ENCODE measurements at places on chromosomes 1 and 21.
A peak's percentile ranks its signal among the peaks of the same experiment; 100 is the strongest.

GRCh38 chr21:44537930-44538911, 1.8 kb downstream of the KRTAP10-1 start:
- no peak for DNase-seq

DNA sequence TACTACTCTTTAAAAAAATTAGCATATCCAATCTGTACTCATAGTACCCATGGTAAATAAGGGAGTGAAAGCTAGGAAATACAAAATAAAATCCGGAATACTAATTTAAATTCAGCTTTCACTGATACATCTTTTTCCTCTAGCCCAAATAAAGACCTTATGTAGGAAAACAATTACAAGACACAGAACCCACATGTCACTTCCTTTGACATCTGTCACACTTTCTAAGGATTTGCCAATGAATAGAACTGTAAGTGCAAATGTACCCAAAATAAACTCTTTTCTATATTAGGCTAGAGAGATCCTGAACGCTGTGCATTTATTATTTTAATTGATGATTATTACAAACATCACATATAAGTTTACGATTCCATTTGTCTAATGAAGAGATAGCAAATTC, 393.0 kb downstream of the LRRIQ3 start:
- DNase-seq, result no peak

DNA sequence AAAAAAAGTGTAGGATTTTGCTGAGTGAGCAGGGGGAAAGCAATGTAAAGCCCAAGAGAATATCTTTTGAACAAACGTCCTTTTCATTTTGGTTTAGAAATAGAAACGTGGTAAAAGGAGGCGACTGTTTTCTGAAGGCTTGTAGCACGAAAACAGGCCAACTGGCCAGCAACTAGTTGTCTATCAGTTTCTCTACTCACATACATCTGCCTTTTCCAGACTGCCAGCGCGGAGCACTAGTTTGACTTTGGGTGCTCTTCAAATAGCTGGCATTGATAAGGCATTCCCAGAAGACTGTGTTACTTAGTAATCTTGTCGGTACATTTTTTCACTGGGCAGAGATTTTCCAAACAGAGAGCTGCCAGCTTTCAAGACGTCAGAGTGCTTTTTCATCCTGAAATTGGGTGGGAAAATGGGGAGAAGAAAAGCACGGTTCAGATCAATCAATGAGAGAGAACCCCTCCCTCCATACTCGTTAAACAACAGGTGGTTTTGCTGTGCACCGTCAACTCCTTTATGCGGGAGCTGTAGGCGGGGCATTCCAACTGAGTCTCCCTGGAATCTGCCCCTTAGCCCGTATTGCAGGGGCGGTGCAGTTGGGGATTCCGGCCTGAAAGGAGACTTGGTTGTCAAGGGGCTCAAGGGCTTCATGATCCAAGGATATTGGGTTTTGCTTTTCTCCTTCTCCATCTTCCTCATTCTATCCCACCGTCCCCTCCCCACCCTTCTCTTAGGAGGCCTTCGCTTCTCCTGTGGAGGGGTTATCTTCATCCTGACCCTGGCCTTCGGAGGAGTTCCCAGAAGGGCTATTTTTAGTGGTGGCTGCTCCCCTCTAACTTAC, 884 bp upstream of the LRRC8C start:
- DNase-seq, result no peak

- no peak for DNase-seq
Observed at GRCh38 chr1:1567891-1568291, 6.8 kb downstream of the SSU72 start.

DNA sequence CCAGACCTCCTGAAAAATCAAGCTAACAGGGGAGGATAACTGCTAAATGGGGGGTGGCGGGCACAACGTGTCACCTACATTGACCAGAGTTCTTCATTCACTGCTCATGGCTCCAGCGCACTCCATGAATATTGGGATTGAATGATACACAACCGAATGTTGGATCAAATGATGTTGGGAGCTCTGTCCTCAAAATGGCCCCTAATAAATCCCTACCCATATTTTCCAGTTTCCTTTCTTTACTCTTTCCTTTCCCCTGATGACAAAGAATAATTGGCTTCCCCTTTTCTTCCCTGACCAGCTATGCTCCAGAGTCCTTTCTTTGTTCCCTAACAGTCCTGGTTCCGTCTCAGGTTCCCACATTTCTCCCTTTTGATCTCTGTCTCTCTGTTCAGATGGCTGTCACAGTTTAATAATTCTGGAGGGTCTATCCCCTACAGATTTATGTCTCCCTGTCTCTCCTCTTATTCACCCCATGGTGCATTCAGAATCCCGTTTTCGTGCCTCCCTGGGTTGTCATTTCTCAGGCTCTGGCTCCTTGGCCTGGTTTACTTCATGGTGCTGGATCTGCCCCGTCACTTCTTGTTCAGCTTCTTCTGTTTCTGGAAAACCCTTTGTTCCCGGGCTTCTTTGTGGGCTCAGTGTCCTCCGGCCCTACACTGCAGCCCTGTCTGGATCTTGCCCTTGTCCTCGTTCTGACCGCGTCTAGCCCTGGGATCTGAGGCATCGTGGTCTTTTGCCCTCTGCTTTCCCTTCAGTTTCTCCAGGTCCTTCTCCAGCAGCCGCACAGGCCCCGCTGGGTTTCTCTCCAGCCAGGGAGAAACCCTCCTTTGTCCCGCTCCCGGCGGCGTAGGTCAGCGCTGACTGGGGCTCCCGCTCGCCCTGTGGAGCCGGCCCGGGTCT, 78.3 kb downstream of the NDUFS5 start:
- DNase-seq, result peak; percentile 48

- DNase-seq, result no peak
Observed at GRCh38 chr1:61743716-61744580, 1.7 kb downstream of the PATJ start.

- DNase-seq, result peak; percentile 65
Observed at GRCh38 chr1:26529655-26530409, at the start of gene RPS6KA1. Gene RPS6KA1 (plus strand): TSS chr1:26529761. CDS start chr1:26529921, 160 bp downstream.

DNA sequence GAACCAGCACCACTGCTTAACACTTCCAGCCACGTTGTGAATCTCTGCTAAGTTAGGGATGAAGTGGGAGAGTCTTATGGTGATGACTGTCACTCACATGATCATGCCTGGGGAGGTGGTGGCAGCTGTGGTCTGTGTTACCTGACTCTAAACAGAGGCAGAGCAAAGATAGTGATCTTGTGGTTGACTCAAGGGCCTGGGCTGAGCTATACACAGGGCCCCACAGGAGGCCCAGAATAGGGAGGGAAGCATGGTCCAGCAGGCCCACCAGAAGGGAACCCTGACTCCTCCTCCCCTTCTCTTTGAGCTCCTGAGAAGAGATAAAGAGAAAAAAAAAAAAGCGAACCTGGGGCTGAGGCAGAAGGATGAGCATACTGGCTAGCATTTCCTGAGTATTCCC, 55.0 kb downstream of the PLXNA2 start:
- DNase-seq, result no peak

- no peak for DNase-seq
Observed at GRCh38 chr1:201591981-201592380, 53.1 kb downstream of the NAV1 start.

DNA sequence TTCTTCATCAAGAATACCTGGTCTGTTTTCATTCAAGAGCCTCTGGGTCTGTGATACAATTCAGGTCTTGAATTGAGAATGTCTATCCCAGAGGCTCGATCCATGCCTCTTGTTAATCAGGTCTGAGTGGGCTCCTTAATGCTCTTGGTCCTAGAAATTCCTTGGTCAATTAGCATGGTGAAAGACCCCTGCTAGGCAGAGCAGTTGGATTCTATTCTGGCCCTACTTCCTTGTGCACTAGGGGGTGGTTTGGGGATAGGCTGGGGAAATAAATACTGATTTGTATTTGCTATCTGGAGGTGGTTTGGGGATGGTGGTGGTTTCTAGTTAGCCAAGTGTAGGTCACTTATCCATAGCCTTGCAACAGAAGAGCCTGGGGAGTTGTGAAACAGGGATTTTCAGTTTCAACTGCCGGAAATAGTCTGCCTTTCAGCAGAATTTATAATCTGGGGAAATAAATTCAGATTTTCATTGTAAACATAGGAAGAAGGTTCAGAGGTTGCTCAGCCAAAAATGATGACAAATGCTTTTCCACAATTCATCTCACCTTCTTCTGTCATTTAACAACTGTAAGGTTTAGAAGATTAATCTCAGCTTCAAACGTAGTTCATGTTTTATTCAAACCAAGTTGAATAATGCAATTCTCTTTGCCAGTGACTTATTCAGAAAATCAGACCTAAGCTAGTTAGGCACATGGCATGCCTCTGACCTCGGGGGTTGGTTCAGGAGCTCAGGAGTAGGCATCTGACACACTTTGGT, 22.2 kb upstream of the SCAF4 start:
- no peak for DNase-seq

- no peak for DNase-seq
Observed at GRCh38 chr1:33745942-33746341, 117.9 kb upstream of the HMGB4 start.

GRCh38 chr1:112536561-112536960, 27.8 kb downstream of the WNT2B start:
- no peak for DNase-seq

DNA sequence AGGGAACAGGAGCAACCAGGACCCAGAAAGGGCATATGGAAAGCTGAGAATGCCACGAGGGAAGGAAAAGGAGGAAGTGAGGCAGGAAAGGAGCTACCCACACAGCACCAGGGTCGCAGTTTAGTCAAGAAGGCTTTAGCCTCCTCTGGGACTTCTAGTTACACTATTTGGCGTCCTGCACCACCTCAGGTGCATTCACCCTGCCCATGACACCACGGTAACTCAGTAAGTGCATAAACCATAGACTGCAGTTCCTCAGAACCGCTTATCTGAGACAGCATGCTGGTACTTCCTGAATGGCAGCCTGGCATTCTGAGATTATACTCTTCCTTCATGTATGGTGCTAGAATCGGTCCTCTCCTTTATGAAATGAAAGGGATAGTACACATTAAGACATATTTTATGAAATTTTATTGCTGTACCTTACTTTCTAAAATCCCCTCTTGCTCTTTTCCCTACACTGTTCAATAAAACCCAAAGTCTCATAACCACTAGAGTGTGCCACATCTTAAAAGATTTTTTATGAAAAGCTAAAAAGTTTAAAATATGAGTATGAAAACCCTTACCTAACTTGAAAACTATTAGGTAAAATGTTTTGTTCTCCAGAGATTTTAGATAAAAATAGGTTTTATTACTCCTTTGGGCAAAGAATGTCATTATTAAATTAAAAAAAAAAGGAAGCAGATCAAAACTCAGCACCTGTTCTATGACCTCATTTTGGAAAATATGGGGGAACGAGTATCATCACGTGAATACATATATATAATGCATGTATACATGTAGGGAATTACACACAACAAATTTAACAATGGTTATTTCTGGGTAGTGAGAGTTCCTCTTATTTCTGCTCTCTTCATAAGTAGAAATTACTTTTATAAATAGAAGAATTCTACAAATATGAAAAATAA, 67.3 kb downstream of the VAV3 start:
- DNase-seq, result no peak

- no peak for DNase-seq
Observed at GRCh38 chr1:45913183-45913683, 109.8 kb downstream of the MAST2 start.

DNA sequence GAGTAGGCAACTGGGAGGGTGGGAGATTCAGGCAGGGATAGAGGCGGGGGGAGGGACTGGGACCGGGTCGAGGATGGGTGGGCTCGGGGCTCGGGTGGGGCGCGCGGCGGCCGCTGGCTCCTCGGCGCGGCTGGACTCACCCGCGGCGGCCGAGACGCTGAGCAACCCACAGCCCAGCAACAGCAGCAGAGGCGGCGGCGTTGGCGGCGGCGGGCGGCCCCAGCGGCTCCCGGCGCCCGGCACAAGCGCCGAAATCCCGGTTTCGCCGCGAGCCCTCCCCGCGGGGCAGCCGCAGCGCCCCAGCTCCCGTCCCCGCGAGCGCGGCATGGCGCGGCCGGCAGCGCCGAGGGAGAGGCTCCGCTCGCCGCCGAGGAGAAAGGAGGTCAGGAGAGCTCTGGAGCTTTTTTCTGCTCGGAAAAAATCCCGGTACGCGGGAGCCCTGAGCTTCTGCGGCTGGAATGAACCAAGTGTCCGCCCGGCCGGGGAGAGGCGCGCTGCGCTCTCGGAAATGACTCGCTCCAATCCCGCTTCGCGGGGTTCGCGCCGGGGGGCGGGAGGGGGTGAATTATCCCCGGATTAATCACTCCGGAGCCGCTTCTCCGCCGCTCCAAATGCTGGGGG, at the start of gene CSMD2:
Gene CSMD2, minus strand, starts transcription at position 460 of the 621 bp plus-strand sequence. Its CDS starts 133 bp downstream, at position 327.
- DNase-seq, result peak; percentile 81

GRCh38 chr1:110123224-110123623, 11.0 kb downstream of the UBL4B start:
- no peak for DNase-seq

DNA sequence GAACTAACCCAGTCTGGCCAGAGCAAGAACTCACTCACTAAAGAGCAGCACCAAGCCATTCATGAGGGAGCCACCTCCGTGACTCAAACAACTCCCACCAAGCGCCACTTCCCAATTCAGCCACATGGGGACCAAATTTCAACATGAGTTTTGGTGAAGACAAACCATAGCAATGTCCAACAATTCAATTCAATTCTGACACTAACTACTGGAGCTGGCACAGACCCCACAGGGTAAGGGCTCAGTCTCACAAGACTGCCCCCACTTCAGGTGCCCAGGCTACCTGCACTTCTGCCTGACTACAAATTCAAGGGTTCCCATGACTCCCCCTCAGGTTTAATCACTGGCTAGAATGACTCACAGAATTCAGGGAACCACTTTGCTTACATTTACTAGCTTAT, 48.8 kb upstream of the RAP1A start:
- DNase-seq, result no peak

- no peak for DNase-seq
Observed at GRCh38 chr1:214902636-214903320, 179.8 kb upstream of the KCNK2 start.

DNA sequence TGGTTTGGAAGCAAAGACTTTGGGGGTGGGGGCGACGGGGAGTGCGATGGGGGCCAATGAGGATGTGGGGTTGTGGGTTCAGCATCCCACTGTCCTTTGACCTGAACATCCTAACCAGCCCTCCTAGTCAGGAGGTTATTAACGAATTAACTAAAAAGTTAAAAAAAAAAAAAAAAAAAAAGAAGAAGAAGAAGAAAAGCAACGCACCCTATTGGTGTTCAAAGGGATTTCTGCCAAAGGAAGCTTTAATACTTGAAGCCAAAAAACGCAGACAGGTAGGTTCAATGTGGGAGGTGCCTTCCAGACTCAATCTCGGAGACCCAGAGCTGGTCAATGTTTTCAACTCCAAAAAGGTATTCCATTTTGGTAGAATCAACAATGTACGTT, 2.2 kb downstream of the CLIC6 start:
- no peak for DNase-seq

DNA sequence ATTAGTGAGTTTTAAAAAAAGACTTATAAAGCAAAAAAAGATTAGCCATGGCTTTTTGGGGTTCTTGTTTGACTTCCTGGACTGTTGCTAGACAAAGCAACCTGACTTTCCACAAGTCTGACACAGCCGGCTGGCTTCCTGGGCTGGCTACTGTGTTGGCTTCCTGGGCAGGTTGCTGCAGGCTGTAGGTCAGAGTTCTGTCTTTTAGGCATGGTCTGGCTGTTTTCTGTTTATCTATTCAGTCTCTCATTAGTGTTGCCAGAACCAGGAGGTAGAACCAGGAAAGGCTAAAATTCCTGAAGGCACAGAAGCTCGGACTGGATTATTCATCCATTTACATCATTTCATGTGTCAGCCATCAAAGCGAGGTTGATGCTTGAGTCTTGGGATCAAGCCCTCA, 88.6 kb upstream of the SLC35F3 start:
- no peak for DNase-seq

All from NCI-H1092 (cell line).